ENCODE measurements at places on chromosomes 2 and 18. TPM values are rescaled to one million over a fixed set of nuclear protein-coding genes. Genes with fewer than 3 reads are reported as not detected.

Gene VWC2L
- not detected for total RNA-seq

Gene STAT4
- total RNA-seq: 4.3 TPM

Gene ERBB4
- total RNA-seq: not detected

Gene CYP26B1
- total RNA-seq: 16.2 TPM

Gene ANTXR1
- 144 TPM for total RNA-seq

Gene PARD3B
- total RNA-seq: 0.83 TPM
